ENCODE measurements at places on chromosomes 12 and 14.

DNA sequence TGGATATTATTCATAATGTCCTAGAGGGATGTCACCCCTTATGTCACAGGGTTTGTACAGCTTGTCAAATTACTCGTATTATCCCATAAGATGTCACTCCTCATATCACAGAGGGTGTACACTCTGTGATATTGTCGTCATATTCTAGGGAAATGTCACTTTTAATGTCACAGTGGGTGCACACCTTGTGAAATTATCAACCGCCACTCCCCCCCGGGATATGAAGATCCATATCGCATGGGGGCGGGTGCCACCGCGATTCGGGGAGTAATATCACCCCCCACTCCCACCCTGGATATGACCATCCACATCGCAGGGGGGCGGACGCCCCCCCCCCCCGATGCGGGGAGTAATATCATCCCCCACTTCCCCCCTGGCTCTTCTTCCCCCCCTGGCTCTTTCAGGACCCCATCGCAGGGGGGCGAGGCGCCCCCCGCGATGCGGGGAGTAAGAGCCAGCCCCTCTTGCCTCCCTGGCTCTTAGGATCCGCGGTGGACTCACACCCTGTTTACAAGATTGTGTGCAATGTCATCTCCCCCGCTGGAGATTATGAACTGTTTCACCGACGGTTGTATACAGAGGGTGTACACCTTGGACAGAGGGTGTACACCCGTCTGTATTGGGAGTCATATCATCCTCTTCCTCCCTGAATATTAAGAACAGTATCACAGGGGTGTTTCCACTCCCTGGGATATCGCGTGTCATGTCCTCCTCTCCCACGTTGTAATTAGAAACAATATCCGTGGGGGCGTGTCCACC lies 92.8 kb downstream of the FRMD6 start:
- DNase-seq = no peak

DNA sequence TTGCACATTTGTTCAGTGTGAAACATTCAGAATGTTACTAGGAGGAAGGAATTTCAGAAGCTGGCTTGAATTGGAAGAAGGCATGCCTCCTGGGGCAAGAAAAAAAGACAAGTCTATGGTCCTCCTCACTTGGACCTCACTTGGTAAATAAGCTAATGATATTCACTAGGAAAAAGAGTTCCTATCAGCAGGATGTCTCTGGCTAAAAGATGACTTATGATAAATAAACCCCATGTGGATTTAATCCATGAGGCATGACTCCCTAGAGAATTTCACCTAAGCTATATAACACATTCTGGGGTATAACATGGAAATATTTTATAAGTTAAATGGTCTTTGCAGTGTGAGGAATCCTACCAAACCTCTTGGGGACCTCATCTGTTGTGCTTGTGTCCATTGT lies 199.9 kb downstream of the LRIG3 start:
- no peak for DNase-seq

DNA sequence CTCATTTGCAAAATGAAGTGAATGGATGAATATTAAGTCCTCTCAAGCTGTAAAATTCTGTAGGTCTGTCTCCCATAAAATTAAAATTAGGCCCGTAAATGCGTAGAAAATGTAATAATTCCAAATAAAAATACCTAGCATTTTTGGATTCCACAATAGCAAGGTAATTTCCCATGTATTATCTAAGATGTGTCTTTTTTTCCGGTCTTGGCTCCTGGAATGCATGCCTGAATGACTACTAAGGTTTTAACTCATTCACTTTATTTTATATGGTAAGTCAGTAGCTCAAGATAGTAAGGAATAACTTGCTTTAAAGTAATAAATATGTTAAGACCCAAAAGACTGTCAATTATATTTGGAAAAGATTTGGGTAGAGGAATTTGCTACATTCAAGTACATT lies 11.1 kb downstream of the TXNRD1 start:
- no peak for DNase-seq

DNA sequence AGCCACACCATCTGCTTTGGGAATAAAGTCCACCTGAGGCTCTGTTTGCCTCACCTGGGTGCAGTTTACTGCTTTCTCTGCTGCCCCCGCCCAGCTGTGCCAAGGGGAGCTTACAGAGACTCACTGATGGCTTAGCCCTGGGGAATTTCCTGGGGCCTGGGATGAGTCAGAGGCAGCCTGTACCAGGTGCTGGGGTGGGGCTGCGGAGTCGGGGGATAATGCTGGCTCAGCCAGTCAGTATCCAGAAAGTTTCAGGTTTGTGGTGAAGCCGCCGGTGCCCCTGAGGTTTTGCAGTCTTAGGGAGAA lies 22.3 kb downstream of the PLEKHG3 start:
- DNase-seq = no peak

DNA sequence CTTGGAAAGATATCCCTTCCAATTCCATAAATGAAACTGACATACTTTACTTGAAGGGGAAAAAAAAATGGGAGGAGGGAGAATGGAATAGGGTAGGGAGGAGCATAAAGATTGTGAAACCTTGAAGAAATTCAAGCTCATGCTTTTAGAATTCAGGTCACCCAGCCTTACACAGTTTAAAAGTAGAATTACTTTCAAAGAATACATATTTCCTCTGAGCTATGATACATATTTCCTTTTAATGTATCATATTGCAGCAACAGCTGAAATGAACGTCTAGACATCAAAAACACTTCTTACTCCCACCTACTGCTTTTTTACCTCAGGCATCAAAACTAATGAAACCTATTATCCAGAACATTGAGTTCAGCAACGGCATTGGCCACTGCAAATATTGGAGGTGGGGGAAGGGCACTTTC lies 156.0 kb downstream of the MED13L start:
- no peak for DNase-seq

- DNase-seq = no peak
These were observed 49.6 kb downstream of the NT5DC3 start for GRCh38 chr12:103791350-103791920.

- DNase-seq = no peak
These were observed 390.3 kb downstream of the ZFP36L1 start for GRCh38 chr14:68402525-68403101.

DNA sequence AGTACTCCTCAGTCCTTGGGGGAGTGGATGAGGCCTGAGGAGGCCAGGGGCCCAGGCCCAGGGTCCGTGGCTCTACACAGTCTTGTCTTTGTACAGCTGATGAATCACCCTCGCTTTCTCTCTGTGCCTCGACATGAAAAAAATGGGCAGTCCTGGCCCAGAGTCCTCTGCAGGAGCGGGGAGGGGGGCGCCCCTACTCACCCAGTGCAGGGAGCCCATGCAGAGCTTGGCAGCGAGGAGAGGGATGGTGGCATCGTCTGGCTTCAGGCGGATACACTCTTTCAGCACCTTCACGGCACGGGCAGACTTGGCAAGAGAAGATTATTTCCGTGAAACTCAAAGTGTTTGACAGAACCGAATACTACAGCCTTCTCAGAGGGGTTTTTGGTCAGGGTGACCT lies 159.3 kb downstream of the TTC7B start:
- no peak for DNase-seq

DNA sequence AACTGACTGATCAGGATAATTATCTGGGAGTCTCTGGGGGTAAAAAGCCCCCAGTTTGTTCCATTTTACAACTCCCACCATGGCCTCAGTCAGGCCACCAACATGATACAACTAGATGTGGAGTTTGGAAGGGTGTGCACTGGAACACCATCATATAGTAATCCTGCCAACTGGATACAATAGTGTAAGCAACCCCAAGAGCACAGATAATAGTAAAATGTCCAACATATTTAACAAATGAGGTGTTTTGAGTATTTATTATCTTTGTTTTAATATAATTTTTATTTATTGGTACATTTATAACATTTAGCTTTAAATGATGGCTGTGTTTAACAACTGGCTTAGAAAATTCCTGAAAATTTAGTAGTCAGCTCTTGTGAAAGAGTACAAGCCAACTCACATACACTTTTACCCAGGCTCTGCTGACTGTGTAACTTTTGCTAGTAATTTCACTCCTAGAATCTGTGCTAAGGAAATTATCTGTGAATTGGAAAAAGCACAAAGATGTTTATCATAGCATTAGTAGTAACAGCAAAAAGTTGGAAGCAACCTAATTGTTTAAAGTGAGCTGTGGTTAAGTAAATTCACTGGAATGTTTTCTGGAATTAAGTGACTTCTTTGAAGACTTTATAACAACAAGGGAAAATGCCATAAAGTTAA lies 196.8 kb downstream of the RAD51B start:
- no peak for DNase-seq

DNA sequence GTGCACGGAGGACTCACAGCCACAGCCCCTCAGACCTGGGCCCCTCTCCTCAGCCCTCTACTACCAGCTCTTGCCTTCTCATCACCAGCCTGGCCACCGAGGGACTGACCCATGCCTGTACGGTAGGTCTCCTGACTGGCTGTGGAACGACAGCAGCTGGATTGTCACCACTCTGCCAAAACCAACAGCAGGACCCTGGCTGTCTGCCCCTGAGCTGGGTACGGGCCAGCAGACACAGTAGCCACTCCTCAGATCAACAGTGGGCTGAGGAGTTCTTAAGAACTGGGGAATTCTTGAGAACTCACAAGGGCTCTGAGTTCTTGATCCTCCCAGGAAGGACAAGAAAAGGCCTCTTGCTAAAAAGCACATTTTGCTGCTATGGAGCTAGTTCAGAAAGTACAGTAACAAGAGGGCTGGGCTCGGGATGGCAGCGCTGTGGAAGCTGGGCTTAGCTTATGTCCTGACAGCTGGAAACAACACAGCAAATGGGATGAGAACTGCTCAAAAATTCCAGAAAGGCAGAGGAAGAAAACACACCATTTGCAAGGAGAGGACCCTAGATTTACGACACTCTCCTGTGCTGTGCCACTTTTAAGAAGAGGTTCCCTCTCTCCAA lies 176.4 kb downstream of the ANO2 start:
- no peak for DNase-seq

- DNase-seq = no peak
These were observed 84.7 kb downstream of the GALNT4 start for GRCh38 chr12:89439941-89440340.

GRCh38 chr12:76308866-76309265 lies 39.3 kb downstream of the BBS10 start:
- no peak for DNase-seq

- no peak for DNase-seq
These were observed 9.8 kb upstream of the C12orf42 start for GRCh38 chr12:103505371-103506236.

GRCh38 chr12:95663525-95663924 lies 112.2 kb upstream of the USP44 start:
- no peak for DNase-seq

DNA sequence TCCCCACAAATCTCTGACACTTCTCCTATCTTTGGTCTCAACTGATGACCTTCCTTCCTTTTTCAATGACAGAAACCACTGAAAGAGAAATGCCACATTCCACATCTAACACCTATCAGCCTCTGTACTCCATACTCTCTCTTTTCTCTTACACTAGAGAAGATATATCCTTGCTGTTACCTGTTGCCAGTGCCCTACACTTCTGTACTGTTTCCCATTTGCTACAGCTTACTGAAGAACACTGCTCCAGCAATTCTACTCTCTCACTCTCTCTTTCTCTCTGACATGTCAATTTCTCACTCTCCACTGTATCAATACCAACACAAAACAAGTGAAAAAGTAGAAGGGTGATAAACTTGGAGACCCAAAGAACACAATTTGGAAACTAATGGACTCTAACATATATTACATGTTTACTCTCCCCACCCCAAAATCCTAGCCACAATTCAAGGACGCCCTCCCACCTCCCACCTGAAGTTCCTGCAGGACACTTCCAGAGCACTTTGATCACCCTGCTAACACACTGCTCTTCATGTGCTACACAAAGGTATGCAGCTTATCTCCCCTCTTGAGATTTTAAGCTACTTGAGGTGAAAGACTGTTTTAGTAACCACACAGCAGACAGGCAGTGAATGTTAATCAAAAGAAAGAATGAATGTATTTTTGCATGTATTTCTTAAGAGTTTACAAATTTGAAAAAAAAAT lies 95.0 kb downstream of the MED13L start:
- DNase-seq = no peak

DNA sequence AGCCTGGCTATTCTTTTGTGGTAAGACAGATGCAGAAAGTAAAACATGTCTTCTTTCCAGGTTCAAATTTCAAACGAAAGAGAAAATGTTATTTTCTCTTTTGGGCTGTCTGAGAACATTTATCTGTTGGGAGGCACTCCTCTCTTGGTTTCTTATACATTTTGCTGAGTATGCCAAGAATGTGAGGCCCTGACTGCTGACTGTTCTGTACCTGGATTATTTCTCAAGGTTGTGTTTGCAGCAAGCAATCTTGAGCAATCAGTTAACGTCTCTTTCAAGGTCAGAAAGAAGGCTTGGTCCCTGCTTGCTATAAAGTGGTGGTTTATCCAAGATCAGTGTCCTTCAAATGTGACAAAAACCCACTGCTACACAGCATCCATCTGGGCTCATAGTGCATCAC lies 9.8 kb downstream of the SSTR1 start:
- DNase-seq = no peak

DNA sequence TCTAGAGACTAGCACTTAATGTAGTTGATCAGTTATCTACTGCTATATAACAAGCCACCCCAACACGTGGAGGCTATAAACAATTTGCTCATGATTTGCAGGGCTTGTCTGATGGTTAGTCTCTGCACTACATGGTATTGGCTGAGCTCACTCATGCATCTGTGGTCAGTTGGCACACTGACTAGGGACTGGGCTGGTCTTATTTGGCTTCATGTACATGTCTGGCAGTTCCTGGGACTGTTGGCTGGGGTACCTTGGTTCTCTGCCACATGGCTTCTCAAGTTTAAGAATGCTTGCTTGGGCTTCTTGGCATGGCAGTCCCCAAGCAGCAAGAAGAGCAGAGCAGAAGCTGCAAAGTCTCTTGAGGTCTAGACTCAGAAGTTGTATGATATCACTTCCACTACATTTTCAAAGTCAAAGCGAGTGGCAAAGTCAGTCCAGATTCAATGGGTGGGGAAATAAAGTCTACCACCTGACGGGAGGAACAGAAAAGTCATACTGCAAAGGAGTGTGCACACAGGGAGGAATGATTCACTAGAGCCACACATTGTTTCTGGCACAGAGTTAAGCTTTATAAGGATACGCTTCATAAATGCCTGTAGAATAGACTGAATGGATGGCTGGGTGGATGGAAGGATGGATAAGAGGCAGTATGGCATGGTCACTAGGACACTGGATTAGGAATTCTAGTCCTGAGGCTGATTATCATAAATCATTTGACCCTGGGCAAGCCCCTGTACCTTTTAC lies 44.8 kb upstream of the PTHLH start:
- DNase-seq = no peak

Measured in right lobe of liver (tissue), 6 donors.